ENCODE measurements at places on chromosomes 12 and 14. TPM values are rescaled to one million over a fixed set of nuclear protein-coding genes. Genes with fewer than 3 reads are reported as not detected.

- DNase-seq: no peak
Observed at GRCh38 chr12:94186278-94187241, 38.2 kb downstream of the PLXNC1 start.

GRCh38 chr12:79227091-79227490, 362.5 kb downstream of the SYT1 start:
- no peak for DNase-seq

DNA sequence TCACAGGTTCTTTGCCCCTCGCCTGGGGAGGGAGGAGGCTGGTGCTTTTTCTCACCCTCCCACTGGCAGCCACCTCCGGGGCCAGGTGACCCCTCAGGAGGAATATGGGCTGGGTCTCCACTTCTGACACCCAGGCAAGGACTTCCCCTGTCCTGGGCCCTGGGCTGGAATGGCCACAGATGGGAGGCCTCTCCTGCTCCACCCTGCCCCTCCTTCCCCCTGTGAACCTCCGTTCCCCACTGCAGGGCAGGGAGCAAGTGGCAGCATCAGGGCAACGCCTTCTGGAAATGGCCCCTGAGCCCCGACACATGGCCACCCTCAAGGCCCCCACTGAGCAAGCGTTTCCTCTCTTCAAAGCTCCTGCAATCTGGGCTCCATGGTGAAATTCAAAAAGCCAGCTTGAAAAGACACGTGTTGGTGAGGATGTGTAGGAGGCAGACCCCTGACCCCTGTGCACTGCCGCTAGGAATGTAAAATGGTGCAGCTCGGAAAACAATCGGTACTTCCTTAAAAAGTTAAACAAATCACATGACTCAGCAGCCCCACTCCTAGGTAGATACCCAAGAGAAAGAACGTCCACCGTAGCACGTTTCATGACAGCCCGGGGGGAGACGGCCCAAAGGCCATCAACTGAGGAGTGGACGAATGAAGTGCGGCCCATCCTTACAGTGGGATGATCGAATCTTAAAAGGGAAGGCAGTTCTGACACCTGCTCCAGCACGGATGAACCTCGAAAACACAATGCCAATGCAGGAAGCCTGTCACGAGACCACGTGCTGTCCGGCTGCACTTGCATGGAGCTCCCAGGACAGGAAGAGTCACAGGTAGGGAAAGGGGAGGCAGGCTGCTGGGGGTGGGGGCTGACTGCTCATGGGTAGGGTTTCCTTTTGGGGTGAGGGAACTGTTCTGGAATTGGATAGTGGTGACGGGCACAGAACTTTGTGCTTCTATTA, 11.5 kb downstream of the XRCC3 start:
- no peak for DNase-seq

The KRT2 gene
- not detected for total RNA-seq

The SERPINA6 gene
- 0.82 TPM for total RNA-seq

- DNase-seq: no peak
Observed at GRCh38 chr12:42174978-42175377, 30.3 kb upstream of the GXYLT1 start.

- no peak for DNase-seq
Observed at GRCh38 chr12:92224685-92225331, 79.2 kb upstream of the BTG1 start.

The TEX52 gene
- not detected for total RNA-seq

The CCNT1 gene
- total RNA-seq: 28.1 TPM

- DNase-seq: no peak
Observed at GRCh38 chr14:35390577-35391387, 13.8 kb downstream of the NFKBIA start.

The SIRT4 gene
- not detected for total RNA-seq

GRCh38 chr12:127944211-127944899, 322.6 kb upstream of the TMEM132C start:
- no peak for DNase-seq

- DNase-seq: no peak
Observed at GRCh38 chr14:56150645-56151345, 32.6 kb downstream of the PELI2 start.

The GAS2L3 gene
- total RNA-seq: 0.80 TPM

- no peak for DNase-seq
Observed at GRCh38 chr14:70770490-70770889, 38.8 kb downstream of the MAP3K9 start.

Measured in transverse colon (tissue), 4 donors.